ENCODE measurements at places on chromosomes 1 and 21.

DNA sequence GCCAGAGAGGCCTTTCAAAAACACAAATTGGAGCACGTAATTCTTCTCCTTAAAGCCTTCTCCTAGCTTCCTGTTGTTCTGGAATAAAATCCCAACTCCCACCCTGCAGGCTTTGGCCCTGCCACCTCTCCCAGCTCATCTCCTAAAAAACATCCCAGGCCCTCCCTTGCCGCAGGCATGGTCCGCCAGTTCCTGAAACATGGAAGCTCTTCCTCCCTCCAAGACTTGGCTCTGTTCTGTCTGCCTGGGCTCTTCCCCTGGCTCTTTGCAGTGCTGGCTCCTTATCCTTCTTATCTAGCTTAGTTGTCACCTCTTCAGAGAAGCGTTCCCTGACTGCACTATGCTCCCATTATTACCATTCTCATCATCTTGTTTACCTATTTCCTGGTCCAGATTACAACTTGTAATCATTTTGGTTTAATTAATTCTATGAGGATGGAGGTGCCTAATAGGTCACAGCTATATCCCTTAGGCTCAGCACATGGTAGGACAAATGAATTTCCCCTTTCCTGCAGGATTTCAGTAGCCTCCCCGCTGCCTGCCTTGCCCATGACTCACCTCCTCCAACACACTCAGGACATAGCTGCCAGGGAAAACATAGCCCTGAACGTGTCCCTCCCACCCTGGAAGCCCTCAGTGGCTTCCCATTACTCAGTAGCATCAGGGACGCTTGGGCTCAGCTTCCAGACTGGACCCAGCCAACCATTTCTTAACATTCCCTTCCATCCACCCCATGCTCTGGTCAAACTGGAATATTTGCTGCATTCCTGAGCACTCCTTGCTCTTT lies 15.7 kb upstream of the IGSF21 start:
- DNase-seq = no peak

- DNase-seq = no peak
These were observed 30.1 kb upstream of the SRP9 start for GRCh38 chr1:225747566-225747965.

DNA sequence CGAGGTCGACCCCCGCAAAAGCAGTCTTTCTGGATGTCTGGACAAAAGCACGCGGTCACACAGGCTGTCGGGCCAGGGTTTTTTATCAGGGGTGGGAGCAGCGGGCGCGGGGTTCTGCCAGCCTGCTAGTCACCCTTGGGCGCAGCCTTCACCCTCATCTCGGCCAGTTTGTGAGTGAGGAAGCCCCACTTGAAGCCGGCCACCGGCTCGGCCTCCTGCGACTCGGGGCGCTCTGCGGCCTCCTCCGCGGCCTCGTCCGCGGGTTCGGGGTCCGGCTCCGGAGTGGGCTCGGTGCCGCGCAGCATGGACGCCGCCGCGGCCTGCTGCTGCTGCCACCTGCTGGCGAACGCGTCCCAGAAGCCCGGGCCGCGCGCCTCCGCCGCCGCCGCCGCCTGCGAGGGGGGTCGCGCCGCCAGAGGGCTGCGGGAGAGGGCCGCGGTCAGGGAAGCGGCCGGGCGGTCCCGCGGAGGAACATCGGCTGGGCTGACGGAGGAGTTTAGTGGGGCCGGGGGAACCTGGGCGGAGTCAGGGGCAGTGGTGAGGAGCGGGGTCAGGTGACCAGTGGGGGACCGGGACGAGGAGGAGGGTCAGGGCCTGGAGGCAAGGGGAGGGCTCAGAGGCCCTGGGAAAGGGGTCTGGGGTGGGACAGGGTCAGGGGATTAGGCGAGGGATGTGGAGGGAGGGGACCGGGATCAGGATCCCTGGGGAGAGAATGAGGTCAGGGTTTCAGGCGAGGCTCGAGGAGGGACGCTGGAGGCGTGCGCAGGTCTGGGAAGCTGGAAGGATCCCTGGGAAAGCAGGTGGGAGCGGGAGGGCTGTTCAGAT lies 4.5 kb downstream of the C1orf232 start:
- no peak for DNase-seq

- DNase-seq = peak; percentile 55
These were observed 4.9 kb downstream of the RNF223 start for GRCh38 chr1:1069056-1069710.

DNA sequence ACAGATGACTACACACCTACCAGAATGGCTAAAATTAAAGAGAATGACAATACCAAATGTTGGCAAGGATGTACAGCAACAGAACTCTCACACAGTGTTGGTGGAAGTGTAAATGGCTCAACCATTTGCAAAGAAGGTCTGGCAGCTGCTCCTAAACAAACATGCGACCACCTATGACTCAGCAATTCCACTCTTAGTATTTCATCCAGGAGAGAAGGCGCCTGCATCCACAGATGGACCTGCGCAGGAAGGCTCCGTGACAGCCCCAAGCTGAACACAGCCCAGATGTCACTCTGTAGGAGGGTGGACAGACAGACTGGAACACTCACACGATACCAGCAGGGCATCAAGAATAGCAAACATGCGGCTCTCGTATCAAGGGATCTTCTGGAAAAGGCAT lies 6.7 kb downstream of the PTTG1IP start:
- DNase-seq = peak; percentile 45

DNA sequence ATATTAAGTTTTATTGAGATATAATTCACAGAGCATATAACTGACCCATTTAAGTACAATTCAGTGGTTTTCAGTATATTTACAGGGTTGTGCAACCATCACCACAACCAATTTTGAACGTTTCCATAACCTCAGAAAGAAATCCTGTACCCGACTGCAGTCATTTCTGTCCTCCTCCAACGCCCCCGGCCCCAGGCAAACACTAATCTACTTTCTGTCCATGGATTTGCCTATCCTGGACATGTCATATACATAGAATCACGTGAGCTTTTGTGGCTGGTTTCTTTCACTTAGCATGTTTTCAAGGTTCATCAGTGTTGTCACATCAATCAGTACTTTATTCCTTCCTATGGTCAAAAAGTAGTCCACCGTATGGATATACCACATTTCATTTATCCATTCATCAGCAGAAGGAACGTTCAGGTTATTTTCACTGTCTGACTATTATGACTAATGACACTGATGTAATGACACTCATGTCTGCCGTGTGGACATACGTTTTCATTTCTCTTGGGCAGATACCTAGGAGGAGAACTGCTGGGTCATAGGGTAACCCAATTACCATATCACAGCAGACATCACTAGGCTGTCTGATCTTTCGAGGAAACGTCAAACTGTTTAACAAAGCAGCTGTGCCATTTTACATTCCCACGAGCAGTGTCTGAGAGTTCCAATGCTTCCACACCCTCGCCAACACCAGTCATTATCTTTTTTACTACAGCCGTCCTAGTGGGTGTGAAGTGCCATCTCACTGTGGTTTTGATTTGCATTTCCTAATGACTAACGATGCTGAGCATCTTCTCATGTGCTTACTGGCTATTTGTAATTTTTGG lies 30.8 kb downstream of the MRPL37 start:
- DNase-seq = no peak

- DNase-seq = no peak
These were observed 140.8 kb downstream of the FMN2 start for GRCh38 chr1:240232530-240232929.

- DNase-seq = no peak
These were observed 138.5 kb downstream of the CLIC6 start for GRCh38 chr21:34807146-34807880.

DNA sequence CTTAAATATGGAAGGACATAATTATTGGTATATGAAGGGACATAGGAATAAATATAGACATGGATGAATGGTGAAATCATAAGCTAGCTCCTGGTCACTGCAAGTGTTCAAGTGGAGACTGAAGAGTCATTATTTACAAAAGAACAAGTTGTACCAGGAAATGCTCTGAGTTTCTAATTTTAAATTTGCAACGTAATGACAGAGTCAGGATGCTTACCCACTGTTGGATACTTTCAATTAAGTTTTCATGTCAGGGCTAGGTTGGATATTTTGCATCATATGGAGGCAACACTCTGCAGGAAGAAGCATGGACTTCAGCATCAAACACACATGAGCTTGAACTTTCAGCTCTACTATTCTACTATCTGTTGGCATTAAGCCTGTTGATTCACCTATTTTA lies 499.6 kb upstream of the C1orf87 start:
- DNase-seq = no peak

DNA sequence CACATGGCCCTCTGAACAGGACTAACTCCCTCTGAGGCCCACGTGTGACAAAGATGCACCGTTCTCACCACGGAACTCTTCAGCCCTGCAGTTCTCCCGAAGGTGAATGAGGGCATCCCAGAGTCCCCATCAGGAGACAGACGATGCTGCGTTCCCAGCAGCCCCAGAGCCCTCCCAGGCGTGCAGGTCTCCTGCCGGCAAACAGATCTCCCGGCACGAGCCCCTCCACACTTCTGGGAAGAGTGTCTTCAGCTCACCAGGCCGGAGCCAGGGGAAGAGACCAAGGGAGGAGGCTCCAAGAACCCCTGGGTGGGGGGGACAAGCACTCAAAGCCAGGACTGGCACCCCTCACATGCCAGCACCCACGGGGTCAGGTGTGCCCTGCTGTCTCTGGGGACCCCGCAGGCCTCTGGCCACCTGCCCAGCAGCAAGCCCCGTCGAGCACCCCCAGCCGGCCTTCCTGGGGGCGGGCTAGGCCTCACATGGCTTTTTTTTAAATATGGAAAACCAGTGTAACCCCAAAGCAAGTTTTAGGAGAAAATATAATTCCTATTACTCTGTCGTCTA lies 45.1 kb upstream of the TRAPPC10 start:
- DNase-seq = no peak

DNA sequence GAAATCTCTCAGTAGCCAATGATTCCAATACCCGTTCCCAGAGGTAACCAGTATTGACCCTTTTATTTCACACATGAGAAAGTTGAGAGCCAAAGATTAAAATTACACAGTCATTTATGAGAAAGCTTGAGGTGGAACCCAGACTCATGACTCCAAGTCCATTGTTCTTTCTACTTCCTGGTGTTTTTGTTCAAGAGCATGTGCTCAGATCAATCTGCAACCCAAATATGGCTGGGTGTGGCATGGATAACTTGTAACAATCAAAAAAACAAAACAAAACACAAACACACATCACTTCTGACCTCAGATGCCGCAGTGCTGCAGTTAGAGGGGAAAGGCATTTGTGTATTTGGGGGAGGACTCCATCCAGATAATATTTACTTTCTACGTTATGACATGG lies 18.7 kb upstream of the ABCD3 start:
- DNase-seq = no peak

- DNase-seq = no peak
These were observed 171.2 kb downstream of the LTN1 start for GRCh38 chr21:28821276-28822122.

GRCh38 chr21:45286671-45287437 lies 841 bp downstream of the POFUT2 start:
- no peak for DNase-seq

DNA sequence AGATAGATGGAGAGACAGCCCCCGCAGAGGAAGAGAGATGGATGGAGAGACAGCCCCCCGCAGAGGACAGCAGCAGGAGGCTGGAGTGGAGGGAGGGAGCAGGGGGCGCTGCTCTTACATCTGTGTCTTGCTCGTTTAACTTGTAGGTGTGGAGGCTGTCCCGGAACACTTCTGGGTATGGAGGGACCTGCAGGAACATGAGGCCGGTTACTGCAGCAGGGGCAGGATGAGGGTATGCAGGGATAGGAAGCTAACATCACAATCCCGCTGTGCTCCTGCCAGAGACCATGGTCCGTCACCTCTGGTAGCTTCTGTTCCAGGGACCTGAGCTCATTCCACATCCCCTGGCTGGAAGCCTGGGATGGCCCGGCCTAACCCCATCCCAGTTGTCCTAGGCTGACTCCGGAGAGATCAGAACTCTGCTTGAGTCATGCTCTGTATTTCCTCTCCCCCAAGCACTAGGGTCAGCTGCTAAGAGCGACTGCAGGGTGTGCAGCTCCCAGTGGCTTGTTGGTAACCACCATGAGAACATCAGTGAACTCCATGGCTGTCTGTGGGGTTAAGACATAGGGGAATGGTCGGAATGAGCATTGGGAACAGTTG lies 36.7 kb upstream of the GOLT1A start:
- no peak for DNase-seq

- no peak for DNase-seq
These were observed 254.4 kb downstream of the AKT3 start for GRCh38 chr1:243595527-243596210.

- DNase-seq = no peak
These were observed 154.4 kb downstream of the NR5A2 start for GRCh38 chr1:200181861-200182260.

- no peak for DNase-seq
These were observed 292.8 kb upstream of the RGS18 start for GRCh38 chr1:191865479-191865878.

GRCh38 chr21:31594279-31594678 lies 65.2 kb upstream of the SOD1 start:
- DNase-seq = no peak

DNA sequence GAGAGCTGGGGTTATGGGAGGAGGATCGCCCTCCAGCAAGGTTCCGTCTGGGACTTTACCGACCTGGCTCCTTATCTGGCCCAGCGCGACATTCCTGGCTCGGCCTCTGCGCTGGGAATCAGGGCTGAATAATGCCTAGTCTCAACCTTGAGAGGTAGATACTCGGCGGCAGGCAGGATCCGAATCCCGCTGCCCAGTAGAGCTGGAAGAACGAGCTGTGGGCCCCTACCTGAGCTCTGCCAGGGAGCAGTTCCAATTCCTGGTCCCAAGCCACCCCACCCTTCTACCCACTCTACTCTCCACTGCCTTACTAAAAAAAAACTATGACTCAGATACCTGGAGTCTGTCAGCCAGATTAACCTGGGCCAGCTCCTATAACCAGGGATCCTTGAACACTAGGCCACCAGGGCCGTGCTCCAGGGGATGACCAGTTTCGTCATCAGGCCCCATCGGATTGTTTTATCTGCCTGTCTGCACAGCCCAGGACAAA lies 53.6 kb downstream of the RHBG start:
- no peak for DNase-seq

DNA sequence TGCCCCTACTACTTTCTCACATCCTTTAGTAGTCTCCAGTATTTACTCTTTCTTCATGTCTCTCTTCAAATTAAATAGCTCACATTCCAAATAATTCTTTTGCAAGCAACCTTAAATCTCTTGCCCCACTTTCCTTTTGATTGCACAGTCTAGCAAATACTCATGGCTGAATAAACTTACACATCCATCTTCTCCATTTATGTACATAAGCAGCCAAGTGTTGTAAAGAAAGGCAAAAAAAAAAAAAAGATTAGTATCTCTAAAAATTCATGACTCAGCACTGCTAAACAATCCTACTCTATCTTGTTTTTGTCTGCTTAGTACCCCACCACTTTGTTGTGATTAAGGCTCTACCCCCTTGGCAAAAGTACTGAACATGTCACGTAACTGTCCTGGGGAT lies 42.6 kb downstream of the F13B start:
- DNase-seq = peak; percentile 46

Measured in HepG2 (cell line).